ENCODE measurements at places on chromosomes 2 and 18. TPM values are rescaled to one million over a fixed set of nuclear protein-coding genes. Genes with fewer than 3 reads are reported as not detected.

CFAP210 gene
- 0.24 TPM for total RNA-seq

FSHR gene
- not detected for total RNA-seq

CPS1 gene
- 9.5 TPM for total RNA-seq

INHBB gene
- 41.4 TPM for total RNA-seq

PLCD4 gene
- total RNA-seq = 0.56 TPM

ANKRD30B gene
- total RNA-seq = 0.37 TPM

SCN2A gene
- 0.36 TPM for total RNA-seq

CXCR2 gene
- total RNA-seq = 19.2 TPM

CUL3 gene
- 68.6 TPM for total RNA-seq

TEKT4 gene
- total RNA-seq = not detected

POTEJ gene
- 0.28 TPM for total RNA-seq

NT5DC4 gene
- total RNA-seq = 0.56 TPM

Data from omental fat pad (tissue), 4 donors.